T-helper 2 cell treated with Interferon-gamma antibody and Interleukin-4, amounts not matched to agents 5 μg/mL and 100 μg/mL, for 36 hours (primary cell): ENCODE measurements at places on chromosomes 6 and 20.

DNA sequence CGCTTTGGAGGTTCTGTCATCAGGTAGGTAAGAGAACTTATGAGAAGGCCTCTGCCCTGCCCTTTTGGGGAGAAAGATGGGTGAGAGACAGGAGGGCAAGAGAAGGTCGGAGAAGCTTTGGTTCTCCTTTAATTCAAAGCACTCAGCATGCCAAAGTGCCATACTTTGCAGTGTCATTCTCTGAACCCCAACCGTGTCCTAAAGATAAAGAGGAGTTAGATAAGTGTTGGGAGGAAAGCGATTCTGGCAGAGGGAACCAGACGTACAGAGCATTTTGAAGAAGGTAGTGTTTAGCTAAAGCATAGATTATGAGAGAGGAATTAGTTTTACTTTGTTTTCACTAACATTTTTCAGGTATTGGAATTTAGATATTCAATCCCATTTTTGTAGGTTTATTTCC lies 40.3 kb downstream of the NKAIN2 start:
- no peak for DNase-seq
- no peak overlapping the region for H3K27ac ChIP-seq
- H3K36me3 ChIP-seq = no peaks in the 10 kb centered on the region
- H3K27me3 ChIP-seq = no peaks in the 10 kb centered on the region
- H3K4me3 ChIP-seq = no peak overlapping the region

GRCh38 chr6:1235825-1236224 lies 76.1 kb upstream of the FOXQ1 start:
- no peak overlapping the region for H3K4me3 ChIP-seq
- H3K4me1 ChIP-seq = no peaks in the 10 kb centered on the region
- no peaks in the 10 kb centered on the region for H3K36me3 ChIP-seq
- no peak for DNase-seq
- no peaks in the 10 kb centered on the region for H3K27me3 ChIP-seq

- H3K4me1 ChIP-seq = no peaks in the 10 kb centered on the region
- no peak overlapping the region for H3K27ac ChIP-seq
- H3K4me3 ChIP-seq = no peak overlapping the region
- DNase-seq = no peak
- H3K36me3 ChIP-seq = no peaks in the 10 kb centered on the region
- no peaks in the 10 kb centered on the region for H3K27me3 ChIP-seq
Measured at GRCh38 chr20:40540166-40540565, 148.9 kb downstream of the MAFB start.

DNA sequence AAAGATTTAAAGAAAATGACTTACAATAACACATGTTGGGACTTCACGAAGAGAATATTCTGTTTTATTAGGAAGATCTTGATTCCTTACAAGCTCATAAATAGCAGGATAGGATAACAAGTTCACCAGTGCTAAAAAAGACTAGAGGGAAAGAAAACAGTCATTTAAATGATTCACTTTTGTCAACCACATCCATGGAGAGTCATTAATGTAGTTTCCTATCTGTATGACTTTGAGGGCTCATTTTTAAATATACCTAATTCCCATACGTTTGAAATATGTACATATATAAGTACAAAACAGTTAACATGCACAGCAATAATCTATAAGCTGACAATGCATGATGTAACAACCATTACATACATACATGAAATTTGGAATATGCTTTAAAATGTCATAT lies 111.1 kb downstream of the TBC1D32 start:
- peaks cover 11% of the 10 kb centered on the region for H3K36me3 ChIP-seq
- H3K27ac ChIP-seq = no peak overlapping the region
- H3K4me3 ChIP-seq = no peak overlapping the region

DNA sequence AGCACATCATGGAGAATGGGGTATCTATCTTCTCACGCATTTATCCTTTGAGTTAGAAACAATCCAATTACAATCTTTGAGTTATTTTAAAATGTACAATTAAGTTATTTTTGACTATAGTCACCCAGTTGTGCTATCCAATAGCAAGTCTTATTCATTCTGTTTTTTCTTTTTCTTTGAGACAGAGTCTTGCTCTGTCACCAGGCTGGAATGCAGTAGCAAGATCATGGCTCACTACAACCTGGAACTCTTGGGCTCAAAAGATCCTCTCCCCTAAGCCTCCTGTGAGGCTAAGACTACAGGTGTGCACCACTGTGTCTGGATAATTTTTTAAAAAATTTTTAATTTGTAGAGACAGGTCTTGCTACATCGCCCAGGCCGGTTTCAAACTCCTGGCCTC lies 201.5 kb upstream of the ZNF217 start:
- no peaks in the 10 kb centered on the region for H3K27me3 ChIP-seq
- no peak overlapping the region for H3K27ac ChIP-seq
- H3K4me3 ChIP-seq = no peak overlapping the region
- no peak for DNase-seq
- peaks cover 1% of the 10 kb centered on the region for H3K4me1 ChIP-seq

- H3K27ac ChIP-seq = no peak overlapping the region
- no peaks in the 10 kb centered on the region for H3K27me3 ChIP-seq
- H3K4me3 ChIP-seq = no peak overlapping the region
- peaks cover 17% of the 10 kb centered on the region for H3K4me1 ChIP-seq
- peaks cover 36% of the 10 kb centered on the region for H3K36me3 ChIP-seq
- DNase-seq = no peak
Measured at GRCh38 chr20:44660581-44660980, 9.1 kb upstream of the ADA start.

- H3K4me3 ChIP-seq = peak overlapping the region; percentile 97
- peaks cover 44% of the 10 kb centered on the region for H3K4me1 ChIP-seq
- H3K27me3 ChIP-seq = no peaks in the 10 kb centered on the region
- DNase-seq = peak; percentile 23
- H3K27ac ChIP-seq = peak overlapping the region; percentile 95
- peaks cover 25% of the 10 kb centered on the region for H3K36me3 ChIP-seq
Measured at GRCh38 chr6:36546308-36546919, 865 bp downstream of the STK38 start.

DNA sequence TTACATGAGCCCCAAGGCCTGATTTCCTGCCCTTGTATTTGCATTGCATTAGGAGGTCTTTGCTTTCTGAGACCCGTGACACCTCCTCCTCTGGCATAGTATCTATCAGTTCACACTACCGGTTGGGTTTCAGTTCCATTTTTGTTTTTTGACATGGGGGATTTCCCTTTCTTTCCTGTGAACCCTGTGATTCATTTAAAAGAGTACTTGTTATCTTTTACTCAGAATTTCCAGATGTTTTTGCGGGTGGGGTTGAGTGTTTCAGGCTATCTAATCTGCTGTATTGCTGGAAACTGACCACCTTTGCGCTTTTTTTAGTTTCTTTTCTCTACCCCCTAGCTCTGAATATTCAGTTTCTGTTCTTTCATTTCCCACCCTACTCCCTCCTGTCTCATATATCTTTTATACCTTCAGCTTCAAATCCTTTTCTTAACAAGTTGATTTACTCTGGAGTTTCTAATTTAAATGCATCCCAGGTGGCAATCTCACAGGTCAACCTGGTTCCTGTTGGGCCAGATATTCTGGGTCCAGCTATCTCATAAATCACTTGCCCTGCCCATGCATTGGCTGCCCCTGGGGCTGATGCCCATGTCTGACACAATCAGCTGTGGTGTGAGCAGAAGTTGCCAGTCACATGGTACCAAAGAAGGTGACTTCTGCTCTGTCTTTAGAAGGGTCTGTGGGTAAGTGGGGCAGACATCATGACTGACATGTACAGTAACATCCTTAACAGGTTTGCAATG lies 14.3 kb upstream of the NCOA3 start:
- peak overlapping the region; percentile 97 for H3K27ac ChIP-seq
- peak; percentile 80 for DNase-seq
- H3K4me1 ChIP-seq = peaks cover 58% of the 10 kb centered on the region
- H3K36me3 ChIP-seq = peaks cover 6% of the 10 kb centered on the region
- H3K4me3 ChIP-seq = peak overlapping the region; percentile 78

DNA sequence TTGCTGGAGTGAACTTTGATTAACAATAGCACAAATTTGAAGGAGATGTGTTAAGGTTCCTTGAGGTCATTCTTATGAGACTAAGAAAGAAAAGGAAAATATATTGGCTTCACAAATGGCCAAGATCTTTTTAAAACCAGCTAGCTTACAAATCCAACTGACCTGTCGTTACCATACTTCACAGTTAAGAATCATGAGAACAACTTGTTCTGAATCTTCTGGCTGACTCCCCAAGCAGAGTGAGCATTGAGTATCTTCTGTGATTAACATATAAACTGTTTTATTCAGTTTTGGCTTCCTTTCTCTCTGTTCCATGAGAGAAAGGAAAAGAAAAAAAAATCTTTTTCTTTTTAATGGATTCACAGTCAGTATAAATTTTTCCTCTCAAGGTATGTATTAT lies 277.1 kb downstream of the KHDC1L start:
- no peak for DNase-seq
- no peak overlapping the region for H3K4me3 ChIP-seq
- H3K4me1 ChIP-seq = no peaks in the 10 kb centered on the region
- no peak overlapping the region for H3K27ac ChIP-seq

- H3K4me3 ChIP-seq = no peak overlapping the region
- peaks cover 38% of the 10 kb centered on the region for H3K36me3 ChIP-seq
- no peaks in the 10 kb centered on the region for H3K27me3 ChIP-seq
- peaks cover 1% of the 10 kb centered on the region for H3K4me1 ChIP-seq
- no peak overlapping the region for H3K27ac ChIP-seq
Measured at GRCh38 chr20:3031524-3032147, 11.8 kb upstream of the GNRH2 start.

DNA sequence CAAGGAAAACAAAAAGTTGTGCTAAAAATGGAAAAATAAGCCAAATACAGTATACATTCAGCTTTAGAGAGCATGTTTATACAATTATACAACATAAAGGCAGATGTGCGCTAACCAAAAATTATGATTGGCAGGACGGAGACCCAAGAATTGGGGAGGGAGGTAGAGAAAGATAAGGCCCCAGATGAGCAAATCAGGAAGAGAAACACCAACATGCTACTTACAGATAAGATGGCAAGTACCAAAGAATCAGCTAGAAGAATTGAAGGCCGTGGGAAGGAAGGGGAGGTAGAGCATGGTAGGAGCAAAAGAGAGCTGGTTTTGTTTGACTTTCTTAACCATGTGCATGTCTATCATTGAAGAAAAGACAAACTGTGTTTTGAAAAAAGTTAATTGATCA lies 45.4 kb downstream of the PRND start:
- peaks cover 8% of the 10 kb centered on the region for H3K27me3 ChIP-seq
- H3K4me1 ChIP-seq = peaks cover 1% of the 10 kb centered on the region
- H3K4me3 ChIP-seq = no peak overlapping the region
- H3K27ac ChIP-seq = no peak overlapping the region
- peaks cover 6% of the 10 kb centered on the region for H3K36me3 ChIP-seq

DNA sequence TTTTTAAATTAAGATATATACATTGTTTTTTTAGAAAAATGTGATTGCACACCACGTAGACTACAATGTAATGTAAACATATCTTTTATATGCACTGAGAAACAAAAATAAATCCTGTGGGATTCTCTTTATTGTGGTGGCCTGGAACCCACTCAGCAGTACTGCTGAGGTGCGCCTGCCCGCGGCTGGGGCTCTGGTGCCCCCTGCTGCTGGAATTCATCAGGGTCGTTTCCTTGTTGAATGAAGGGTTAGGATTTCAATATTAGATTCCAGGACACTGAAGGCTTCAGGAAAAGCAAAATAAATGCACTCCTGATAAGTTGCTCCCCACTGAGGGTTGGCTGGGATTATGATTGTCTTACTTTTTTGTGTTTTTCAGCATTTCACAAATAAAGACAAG lies 175.8 kb upstream of the GGTLC1 start:
- no peaks in the 10 kb centered on the region for H3K36me3 ChIP-seq
- H3K27me3 ChIP-seq = no peaks in the 10 kb centered on the region
- no peak for DNase-seq
- peaks cover 2% of the 10 kb centered on the region for H3K4me1 ChIP-seq
- no peak overlapping the region for H3K4me3 ChIP-seq
- no peak overlapping the region for H3K27ac ChIP-seq

GRCh38 chr6:132952031-132952867 lies 137.9 kb downstream of the RPS12 start:
- peaks cover 27% of the 10 kb centered on the region for H3K27me3 ChIP-seq
- H3K27ac ChIP-seq = no peak overlapping the region
- DNase-seq = no peak
- H3K4me1 ChIP-seq = no peaks in the 10 kb centered on the region
- no peak overlapping the region for H3K4me3 ChIP-seq
- no peaks in the 10 kb centered on the region for H3K36me3 ChIP-seq

- DNase-seq = no peak
- peaks cover 35% of the 10 kb centered on the region for H3K27me3 ChIP-seq
- no peak overlapping the region for H3K27ac ChIP-seq
- peak overlapping the region; percentile 15 for H3K4me3 ChIP-seq
Measured at GRCh38 chr6:44298864-44299263, 14.3 kb downstream of the AARS2 start.

- no peaks in the 10 kb centered on the region for H3K4me1 ChIP-seq
- H3K27ac ChIP-seq = no peak overlapping the region
- no peak for DNase-seq
Measured at GRCh38 chr20:40714109-40714508, 25.1 kb upstream of the MAFB start.

DNA sequence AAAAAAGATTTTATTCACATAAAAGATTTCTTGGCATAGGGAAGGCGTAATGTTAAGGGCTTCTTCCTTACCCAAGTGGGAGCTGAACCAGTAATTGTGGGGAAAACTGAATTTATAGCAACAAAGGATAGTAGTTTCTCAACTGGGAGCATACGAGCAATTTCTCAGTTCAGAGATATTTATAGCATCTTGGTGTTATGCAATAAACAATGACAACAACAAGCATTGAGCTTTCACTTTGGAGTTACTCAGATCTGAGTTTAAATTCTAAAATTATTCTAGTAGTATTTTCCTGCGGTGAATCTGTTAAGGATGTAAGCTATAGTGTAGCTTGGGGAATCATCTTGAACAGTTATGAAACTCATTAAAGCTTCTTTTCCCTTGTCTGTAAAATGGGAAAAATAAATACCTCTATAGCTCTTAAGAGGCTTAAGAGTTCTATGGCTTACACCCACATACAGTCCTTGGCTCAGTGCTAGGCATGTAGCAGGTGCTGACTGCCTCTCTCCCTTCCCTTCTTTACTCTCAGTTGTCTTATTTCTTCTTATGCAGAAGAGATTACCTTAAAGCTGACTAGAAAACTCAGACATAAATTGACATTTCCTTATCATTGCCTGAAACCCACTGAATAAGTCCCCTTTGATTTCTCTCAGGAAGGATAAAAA lies 58.8 kb downstream of the SAMD5 start:
- no peaks in the 10 kb centered on the region for H3K36me3 ChIP-seq
- H3K27ac ChIP-seq = no peak overlapping the region
- no peaks in the 10 kb centered on the region for H3K4me1 ChIP-seq

DNA sequence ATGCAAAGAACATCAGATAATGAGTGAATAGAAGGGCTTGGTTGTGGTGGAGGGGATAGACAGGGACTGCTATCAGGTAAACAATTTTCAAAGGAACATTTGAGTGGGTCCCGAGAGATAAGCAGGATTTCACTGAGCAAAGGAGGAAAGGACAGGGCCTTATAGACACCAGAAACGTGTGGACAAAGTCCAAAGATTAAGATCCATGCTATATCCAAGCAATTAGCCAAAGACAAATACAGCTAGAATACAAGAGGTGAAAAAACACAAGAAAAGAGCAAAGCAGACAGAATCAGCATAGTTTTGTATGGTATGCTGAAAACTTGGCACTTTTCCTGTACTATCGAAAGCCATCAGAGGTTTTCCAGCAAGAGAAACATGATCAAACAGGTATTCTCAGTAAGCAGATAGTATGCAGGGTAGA lies 59.8 kb downstream of the CDK19 start:
- peaks cover 2% of the 10 kb centered on the region for H3K36me3 ChIP-seq
- H3K27ac ChIP-seq = no peak overlapping the region
- no peaks in the 10 kb centered on the region for H3K27me3 ChIP-seq
- no peak overlapping the region for H3K4me3 ChIP-seq
- H3K4me1 ChIP-seq = peaks cover 9% of the 10 kb centered on the region

GRCh38 chr6:135289816-135290215 lies 108.7 kb downstream of the MYB start:
- peaks cover 30% of the 10 kb centered on the region for H3K36me3 ChIP-seq
- no peak overlapping the region for H3K27ac ChIP-seq
